ENCODE measurements at places on chromosomes 16 and 17.
A peak's percentile ranks its signal among the peaks of the same experiment; 100 is the strongest.

GRCh38 chr17:2855063-2855600 is 58.9 kb downstream of the RAP1GAP2 start:
- DNase-seq = no peak

DNA sequence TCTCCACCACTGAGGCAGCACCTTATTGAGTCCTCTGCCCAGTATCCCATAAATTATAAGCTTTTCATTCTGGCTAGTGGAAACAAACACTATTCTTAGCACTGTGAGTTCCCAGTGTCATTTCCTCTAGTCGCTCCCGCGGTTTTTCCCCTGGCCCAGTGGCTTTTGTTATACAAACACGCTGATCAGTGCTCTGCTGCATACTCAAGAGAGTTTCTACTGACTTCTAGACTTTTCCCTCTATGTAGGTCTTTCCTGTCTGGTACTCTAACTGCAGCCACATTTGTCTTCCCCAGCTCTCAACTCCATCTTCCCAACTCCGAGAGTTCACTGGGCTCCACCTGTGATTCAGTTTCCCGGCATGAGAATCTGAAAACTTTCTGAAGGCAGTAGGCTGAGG is 556.6 kb upstream of the SALL1 start:
- no peak for DNase-seq

DNA sequence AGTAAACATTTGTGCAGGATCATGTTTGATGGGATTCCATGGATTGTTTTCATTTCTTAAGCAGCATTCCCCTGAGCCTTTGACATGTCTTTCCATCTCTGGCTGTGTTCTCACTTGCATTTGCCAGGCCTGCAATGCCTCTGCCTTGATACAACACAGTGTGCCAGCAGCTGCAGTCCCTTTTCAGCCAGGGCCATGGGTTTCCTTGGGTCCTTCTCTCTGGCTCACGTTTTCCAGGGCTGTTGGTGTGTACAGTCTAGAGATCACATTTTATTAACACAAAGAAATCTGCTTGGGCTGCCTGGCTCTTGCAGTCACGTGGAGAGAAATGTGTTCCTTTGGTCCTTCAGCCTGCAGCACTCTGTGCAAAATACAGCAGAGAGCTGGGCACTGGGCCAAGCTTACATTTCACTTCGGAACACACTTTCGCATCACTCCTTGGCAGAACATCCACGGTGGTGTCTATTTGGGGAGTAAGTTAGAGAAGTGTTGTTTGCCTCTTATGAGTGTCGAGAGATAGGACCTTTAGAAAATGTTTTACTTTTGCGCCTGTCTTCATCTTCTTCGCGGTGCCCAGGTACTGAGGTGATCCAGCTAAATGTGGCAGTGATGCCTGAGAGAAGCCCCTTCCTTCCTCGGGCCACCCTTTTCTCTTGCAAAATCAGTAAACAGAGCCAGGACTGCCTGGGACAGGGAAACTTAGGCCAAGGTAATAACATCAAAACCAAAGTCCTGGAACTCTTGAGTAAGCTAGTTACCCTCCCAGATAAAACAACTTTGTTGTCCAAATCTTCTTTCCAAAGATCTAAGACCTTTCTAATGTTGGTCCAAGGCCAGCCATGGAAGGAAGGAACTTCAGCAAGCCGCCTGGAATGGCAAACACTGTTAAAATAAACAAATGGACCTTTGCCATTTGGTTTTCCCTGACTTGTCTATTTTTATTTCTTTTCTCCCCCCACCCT is 20.9 kb downstream of the HLF start:
- DNase-seq = no peak

DNA sequence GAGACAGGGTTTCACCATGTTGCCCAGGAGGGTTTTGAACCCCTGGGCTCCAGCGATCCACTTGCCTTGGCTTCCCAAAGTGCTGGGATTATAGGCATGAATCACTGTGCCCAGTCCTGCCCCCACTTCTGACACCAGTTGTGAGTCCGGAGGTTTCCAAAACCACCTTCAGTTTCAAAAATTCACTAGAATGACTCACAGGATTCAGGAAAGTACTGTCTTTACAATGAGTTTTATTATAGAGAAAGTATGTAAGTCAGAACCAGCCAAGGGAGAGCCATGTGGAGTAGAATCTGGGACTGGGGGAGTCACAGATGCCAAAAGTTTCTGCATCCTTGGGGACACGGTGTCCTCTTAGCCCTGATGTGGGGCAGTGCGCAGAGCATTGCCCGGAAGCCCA is 55.1 kb downstream of the PLD6 start:
- DNase-seq = no peak

- no peak for DNase-seq
Measured at GRCh38 chr16:50442221-50442620, 73.4 kb upstream of the BRD7 start.

DNA sequence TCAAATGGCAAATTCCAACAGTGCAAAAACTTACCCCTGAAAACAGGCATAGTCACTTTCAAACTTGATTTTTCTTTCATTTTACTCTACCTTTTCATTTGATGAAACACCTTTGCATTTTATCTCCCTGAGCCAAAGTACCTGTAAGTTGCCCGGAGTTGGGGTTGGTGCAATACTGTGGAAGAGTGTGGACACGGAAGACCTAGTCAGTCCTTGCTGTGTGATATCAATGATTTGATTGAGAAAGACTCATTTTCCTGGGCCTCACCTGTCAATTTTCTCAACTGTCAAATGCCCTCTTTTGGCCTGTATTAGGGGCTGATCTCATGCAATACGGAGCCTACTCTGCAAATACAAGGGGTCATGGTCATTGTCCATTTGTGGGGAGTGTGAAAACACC is 22.6 kb downstream of the PITPNC1 start:
- no peak for DNase-seq

GRCh38 chr16:27745348-27745747 is 195.4 kb downstream of the KATNIP start:
- DNase-seq = no peak

DNA sequence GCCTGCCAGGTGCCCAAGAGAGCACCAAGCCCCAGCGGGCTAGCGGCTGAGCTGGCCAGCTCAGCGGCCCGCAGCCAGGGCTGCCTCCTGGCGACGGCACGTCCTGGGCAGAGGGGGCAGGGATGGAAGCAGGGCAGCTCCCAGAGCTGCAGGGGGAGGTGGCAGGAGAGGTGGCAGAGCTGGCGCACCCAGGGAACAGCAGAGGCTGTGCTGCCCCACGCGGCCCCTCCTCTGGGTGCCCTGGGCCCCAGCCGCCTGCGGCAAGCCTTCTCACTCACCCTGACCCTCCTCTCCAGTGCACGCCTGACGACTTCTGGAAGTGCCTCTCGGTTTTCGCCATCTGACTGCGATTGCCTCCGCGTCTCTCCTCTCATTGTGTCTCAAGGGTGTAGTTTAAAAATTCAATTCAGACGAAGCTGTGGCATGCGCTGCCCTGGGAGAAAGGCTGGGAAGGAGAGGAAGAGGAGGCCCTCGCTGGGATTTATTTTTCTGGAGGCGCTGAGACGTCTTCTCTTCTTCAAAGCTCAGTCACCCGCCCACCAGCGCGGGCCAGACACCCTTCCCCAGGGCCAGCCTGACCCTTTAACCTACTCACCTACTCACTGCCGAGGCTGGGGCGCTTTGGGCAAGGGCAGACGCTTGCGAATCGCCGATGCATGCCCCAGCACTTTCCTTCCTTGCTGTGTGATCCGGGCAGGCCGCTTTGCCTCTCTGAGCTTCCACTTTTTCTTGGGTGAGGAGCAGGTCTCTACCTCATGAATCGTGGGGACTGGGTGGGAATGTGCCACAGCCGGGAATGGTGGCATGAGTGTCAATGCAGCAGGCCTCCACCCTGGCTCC is 24.9 kb downstream of the GSE1 start:
- DNase-seq = no peak

DNA sequence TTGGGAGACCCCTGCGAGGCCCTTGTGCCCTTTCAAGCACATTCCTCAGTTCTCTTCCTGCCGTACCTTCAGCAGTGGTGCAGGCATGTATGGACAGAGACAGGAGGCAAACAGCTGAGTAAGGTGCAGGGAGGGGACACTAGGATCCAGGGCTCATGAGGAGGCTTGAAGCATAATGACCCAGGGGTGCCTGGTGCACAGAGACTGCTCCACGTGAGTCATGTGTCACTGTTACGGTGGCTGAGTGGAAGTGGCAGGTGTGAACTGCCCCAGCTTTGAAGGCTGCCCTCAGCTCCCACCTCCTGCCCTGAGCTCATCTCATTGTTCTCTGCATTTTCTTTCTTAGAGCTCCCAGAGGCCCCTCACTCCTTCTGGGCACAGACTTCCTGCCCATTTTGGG is 124.8 kb downstream of the NTN1 start:
- no peak for DNase-seq

DNA sequence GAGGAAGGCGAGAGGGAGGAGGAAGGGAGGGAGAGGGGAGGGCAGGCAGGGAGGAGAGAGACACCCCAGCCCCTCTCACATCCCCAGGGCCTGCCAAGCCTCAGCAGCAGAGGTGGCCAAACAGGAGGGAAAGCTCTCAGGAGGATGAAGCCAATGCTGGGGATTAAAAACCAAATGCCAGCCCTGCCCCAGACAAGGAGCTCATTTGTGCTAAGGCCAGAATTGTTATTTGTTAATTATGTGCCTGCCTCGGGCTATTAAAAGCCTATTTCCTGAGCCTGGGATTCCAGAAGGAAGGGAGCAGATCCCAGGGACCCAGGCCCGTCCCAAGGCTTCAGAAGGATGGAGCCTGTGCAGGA is 27.9 kb upstream of the GINS2 start:
- DNase-seq = no peak

DNA sequence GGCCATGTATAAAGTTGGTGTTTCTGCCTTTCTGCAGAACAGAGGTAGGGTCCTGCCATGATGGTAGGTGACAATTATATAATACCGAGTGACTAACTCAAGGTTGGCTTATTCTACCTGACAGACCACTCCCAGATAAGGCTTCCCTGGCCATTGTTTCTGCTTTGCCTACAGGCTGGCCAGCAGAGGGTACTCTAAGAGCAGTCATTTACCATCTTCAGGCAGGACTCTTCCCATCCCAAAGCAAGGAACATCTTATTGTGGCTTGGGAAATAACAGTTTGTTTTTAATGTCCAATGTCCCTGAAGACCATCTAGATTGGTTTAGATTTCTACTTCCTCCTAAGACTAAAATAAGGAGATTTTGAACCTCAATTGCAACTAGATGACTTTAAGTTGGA is 74.1 kb downstream of the SNX11 start:
- DNase-seq = no peak

DNA sequence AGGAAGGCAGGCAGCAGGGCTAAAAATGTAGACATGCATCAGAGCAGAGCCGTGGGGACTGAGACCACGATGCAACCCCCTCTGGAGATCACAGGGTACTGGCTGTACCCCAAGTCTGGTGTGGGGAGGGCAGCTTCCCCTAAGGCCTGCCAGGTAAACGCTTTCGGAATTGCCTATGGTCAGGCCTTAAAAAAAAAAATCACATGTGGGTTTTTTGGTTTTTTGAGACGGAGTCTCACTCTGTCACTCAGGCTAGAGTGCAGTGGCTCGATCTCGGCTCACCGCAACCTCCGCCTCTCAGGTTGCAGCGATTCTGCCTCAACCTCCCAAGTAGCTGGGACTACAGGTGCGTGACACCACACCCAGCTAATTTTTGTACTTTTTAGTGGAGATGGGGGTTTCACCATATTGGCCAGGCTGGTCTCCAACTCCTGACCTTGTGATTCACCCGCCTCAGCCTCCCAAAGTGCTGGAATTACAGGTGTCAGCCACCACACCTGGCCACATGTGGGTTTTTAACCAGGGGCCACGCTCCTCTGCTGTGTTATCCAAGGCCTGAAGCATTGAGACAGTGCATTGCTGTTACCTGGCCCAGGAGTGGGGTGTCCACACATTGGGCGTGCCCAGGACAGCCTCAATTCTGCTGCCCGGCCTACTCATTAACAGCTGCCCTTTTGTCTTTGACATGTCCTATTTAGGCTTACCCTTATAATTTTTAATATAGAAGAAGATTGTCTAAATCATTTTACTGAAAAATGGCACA is 50.4 kb downstream of the LITAF start:
- DNase-seq = no peak

DNA sequence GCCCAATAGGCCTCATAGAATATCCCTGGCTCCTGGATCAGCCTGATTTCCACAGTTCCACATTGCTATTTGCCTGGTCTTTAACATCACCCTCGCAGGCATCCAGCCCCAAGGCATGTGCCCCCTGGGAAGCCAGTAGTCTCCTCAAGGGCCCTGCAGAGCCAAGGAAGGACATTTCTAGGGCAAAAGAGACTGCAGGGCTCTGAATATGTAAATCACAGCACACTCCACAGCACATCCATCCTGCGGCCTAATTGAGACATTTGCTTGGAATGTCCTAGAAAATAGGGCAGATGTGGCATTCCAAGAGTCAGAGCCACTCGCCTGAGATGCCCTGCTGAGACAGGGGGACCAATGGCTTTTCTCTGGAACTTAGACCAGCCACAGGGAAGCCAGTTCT is 11.4 kb upstream of the C16orf78 start:
- no peak for DNase-seq

GRCh38 chr16:17224350-17224749 is 246.4 kb downstream of the XYLT1 start:
- no peak for DNase-seq

- no peak for DNase-seq
Measured at GRCh38 chr17:76383546-76384221, 725 bp upstream of the SPHK1 start.

GRCh38 chr16:58170223-58170622 is 27.7 kb downstream of the CSNK2A2 start:
- DNase-seq = no peak

DNA sequence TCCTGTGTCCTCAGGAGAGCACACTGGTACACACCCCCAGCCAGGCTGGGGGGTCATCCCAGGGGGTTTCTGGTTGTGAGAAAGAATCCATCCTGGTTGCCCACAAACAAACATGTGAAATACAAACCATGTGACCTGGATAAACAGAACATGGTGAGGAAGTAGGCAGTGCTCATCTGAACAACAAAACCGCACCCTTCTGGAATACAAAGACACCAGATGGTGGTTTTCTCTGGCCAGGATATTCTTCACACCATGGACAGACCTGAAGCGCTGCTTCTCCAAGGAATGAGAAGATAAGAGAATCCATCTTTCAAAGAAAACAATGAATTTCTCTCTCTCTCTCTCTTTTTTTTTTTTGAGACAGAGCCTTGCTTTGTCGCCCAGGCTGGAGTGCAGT is 302.3 kb downstream of the SLC39A11 start:
- no peak for DNase-seq

- no peak for DNase-seq
Measured at GRCh38 chr16:50629334-50629733, 51.8 kb downstream of the SNX20 start.

GRCh38 chr17:46732160-46732559 is 86.3 kb downstream of the WNT3 start:
- DNase-seq = no peak

- DNase-seq = no peak
Measured at GRCh38 chr16:67336648-67337047, 10.0 kb downstream of the LRRC36 start.

- no peak for DNase-seq
Measured at GRCh38 chr16:6096931-6097670, 999.5 kb upstream of the EEF2KMT start.

GRCh38 chr17:4175921-4176807 is 33.2 kb downstream of the CYB5D2 start:
- DNase-seq = peak; percentile 34

GRCh38 chr16:3004781-3005284 is 7.9 kb upstream of the CLDN9 start:
- no peak for DNase-seq

GRCh38 chr17:77422104-77422747 is 281.5 kb downstream of the SEC14L1 start:
- DNase-seq = no peak

Measured in T follicular helper cell (primary cell).